T-helper 1 cell (primary cell): ENCODE measurements at places on chromosomes 11 and 22.

DNA sequence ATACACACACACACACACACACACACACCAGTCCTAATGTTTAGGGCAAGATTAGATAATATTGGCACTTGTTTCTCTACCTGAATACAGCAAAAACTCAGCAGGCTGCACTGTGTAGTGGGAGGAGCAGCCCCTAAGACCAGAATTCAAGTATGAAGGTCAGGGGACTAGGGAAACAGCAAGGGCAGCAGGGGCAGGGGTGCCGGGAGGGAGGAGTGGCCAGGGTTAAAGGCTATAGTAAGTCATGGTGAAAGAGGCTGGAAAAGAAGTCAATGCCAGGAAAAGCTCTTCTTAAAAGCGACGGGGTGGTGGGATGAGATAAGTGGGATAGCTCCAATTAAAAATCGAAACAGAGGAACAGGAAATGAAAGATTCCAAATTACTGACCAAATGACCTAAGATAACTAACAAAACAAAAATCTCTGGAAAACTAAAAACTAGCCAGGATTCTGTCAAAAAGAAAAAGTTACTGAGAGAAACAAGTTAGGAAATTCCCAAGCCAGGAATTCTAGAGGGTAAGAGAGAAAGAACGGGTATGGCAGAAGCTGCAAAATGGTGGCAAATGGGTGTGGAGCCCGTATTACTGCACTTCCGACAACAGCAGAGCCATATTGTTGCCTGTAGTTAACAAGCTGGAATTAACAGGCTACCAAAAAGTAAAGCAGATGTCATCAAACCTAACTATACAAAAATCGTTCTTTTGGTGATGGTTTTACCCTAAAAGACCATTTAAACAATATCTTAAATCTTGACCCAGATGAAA is 1.3 kb downstream of the ASCL3 start:
- no peak for DNase-seq

DNA sequence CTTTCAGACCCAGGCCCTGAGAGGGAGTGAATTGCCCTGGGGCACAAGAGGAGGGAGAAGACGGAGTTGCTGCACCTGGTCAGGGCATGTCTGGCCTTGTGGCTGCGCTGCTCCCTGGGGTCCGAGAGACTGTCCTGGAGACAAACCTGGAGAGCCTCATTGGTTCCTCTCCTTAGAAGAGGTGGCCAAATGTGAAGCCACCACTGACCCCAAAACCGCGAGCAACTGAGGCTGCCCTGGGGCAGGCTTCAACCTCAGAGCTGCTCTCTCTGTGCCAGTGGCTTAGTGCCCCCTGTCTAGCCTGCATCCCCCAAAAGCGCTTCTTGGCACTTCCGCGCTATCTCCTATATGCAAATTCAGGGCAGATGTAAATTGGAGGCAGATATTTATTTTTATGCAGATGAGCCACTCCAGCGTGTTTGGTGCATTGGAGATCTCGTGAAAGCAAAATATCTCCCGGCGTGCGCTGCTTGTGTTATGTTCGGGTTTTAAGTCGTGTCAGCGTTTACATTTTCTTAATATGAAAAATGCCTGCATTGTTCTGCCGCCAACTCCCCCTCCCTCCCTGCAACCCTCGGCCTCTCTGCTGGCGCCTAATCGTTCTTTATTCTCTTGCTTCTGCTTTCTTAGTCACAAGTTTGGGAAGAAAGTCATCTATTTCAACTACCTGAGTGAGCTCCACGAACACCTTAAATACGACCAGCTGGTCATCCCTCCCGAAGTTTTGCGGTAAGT is 69.5 kb downstream of the ARHGAP8 start:
- no peak for DNase-seq

DNA sequence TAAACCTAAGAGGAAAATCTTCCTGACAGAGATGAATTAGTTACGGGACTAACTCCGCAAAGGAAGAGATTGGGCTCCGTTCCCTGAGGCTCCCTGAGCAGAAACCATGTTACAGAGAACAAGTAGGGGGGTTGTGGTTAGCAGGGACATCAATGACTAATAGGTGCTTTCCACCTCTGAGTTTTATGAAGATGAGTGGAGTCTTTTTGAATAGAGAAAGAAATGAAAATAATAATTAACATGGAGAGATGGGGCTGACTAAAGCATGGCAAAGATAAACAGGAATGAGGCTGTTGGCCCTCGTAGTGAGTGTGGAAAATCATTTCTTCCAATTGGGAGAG is 47.5 kb upstream of the PICALM start:
- DNase-seq: no peak

- DNase-seq: no peak
Measured at GRCh38 chr11:57240757-57241156, 3.7 kb upstream of the APLNR start.

GRCh38 chr11:7894251-7894650 is 36.8 kb downstream of the OR10A6 start:
- no peak for DNase-seq

GRCh38 chr11:79415411-79415810 is 25.4 kb downstream of the TENM4 start:
- DNase-seq: no peak

DNA sequence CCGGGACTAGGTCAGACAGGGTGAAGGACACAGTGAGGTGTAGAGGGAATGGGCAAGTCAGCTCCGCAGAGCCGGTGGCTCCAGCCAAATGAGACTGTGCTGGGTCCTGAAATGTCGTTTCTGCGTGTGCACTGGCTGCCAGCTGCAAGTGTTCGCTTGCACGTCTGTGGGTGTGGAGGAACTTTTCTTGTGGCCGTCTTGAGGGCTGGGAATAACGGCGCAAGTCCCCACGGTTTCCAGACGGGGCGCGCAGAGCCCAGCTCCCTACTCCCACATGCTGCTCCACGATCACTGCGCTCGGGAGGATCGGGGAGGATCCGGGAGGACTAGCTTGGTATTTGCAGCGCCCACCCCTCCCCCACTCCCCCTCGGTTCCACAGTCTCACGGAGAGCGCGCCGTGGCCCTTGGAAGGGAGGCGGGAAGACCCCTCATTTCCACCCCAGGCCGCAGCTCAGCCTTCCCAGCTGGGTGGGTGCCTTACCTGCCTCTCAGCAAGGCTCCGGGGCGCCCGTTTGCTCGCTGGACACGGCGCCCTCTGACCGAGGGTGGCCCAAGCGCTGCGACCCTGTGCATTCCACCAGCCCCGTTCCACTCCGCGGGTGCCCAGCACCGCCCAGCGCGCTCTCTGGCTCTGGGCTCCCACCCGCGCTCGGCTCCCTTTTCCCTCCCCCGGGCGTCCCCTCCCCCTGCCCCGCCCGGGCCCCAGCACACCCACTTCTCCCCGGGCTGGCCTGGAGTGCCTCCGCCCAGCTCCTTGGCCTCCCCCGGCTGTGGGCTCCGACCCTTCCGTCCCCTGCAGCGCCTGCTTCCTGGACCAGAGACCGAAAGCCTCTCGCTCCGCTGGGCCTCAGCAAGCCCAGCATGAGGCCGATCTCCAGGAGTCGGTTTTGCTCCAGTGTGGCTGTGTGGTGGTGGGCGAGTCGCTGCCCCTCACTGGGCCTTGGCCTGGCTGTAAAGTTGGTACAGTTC is at the start of gene KCNE3:
Gene KCNE3 (minus strand): TSS at position 634 of the 970 bp plus-strand sequence. CDS start 9,986 bp downstream, outside the sequence.
- DNase-seq: no peak

DNA sequence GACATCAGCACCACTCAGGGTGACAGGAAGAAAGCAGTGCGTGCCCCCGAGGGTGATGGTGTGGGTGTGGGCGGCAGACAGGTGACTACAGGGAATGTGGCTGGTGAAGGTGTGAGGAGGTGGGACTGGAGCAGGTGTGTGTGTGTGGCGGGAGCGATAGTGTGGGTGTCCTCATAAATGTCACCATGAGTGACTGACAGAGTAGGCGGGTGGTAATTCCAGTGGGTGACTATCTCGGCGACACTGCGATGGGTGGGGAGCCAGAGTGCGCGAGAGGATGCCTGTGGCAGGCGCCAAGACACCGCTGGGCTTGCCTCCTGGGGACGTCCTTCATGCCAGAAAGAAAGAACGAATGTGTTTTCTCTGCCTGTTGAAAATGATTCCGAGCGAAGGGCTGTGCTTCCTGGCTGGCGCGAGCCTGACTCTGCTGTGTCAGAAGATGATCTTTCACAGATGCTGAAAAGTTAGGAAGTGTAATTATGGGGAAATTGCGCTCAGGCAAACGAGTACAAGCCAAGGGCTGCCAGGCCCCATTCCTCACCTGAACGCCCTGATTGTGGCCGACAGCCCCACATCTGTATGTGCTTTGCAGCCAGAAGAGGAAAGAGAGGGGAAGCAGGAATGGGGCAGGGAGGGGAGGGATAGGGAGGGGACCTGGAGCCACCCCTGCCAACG is 98.8 kb upstream of the CD82 start:
- no peak for DNase-seq

DNA sequence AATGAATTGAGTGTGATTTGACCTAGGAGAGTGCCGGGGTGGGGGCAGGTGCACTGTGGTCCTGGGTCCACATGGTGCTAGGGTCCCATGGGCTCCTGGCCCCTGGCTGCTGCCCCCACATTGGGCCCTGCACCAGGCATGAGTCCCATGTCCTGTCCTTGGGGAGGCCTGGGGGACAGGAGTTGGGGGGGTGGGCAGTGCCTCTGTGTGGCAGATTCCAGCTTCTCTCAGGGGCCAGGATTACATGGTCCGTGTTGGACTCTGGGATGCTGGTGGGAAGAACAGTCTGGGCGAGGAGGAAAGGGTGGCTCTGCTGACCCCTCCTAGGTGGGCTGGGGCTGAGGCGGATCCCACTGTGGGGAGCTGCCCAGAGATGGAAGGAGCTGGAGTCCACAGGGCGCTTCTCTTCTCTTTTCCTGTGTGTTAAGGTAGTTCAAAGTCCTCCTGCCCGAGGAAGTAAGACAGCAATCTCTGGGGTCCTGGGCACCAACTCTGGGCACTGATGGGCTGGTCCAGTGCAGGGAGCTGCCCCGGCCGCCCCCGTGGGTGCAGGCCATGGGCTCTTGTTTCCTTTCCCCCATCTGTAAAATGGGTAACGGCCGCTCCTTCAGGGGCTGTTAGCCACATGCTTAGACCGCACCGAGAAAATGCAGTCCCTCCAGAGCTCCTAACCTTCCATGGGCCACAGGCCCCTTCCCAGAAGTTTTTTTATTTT is 19.8 kb downstream of the KCNQ1 start:
- no peak for DNase-seq

DNA sequence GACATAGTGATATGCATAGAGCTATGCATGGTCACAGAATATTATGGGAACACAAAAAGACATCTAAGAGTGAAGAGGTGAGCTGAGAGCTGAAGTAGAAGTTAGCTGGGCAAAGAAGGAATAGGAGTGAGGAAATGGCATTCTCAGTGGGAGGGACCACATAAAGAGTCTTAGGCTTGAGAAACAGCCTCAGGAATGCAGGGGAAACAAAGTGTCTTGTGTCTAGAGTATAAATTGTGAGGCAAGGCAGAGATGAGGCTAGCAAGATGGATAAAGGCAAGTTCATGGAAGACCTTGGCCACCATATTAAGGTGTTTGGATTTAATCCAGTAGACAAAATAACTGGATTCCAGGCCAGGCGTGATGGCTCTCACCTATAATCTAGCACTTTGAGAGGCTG is 40.6 kb upstream of the CRTAM start:
- no peak for DNase-seq

DNA sequence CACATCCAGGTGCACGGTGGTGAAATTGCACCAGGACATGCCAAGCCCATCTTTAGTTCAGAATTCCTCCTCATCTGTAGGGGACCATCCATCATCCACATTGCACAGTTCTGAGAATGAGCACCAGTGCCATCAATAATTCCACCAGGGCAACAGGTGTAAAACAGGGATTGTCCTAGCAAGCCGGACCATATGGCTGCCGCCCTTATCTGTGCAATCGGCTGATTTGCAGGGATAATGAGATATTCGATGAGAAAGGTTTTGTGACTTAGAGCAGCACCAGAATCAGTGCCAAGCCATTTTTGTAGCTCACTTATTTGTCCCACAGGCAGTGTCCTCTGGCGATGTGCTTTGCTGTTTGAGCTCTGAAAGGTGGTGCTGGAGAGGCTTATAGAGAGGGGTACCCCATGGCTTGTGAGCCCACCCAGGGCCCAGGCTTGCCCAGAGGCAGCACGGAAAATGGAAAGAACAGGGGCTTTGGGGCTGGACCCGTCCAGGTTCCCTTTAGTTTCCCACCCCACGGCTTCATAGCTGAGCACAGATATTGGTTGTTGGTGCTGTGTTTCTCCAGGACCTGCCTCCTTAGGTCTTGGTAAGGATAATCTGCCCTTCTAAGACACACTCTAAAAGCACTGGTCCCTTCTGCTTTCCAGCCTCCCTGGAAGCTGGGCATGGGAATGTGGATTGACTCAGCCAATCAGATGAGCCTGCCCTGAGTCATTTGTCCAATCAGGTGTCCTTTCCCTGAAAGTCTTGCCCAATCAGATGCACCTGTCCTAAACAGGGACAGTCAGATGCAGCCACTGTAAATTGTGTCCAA is 84.0 kb upstream of the SHANK2 start:
- DNase-seq: no peak

DNA sequence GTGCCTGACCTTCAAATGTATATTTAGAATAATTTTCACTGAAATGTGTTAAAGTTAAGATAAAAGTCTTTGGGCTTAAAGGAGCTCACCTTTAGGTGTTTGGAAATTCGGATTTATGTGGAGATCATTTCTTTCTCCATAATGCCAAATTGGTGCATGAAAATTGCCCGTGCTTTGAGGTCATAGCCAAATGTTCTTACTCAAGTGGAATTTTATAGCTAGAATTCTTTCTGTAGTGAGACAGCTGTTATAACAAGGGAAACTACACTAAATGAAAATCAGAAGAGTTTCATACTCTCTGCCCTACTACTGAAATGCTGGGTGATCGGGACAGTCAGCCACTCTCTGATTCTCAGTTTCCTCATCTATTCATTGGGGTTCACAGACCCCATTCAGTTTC is 89.5 kb upstream of the DBX1 start:
- DNase-seq: no peak

DNA sequence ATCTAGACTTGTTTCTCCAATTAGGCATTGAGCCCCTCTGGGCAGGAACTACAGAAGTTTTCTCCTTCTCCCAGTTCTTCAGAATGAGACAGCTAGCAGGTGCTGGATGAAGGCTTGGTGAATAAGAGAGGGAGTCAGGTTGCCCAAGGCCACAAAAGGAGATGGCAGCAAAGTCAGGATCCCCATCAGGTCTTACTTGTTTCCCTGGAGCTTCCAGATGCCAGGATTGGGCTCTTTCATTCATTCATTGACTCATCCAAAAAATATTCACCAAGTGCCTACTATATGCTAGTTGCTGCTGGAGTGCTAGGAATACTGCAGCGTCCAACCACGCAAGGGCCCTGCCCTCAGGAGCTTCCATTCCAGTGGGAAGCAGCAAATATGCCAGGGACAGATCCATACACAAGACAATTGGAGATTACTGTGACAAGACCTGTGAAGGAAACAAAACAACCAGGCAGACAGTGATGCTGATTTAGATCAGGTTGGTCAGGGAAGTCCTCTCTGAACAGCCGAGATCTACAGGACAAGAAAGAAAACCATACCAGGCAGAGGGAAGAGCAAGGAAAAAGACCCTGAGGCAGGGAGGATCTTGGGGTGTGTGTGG is 24.6 kb upstream of the LMO1 start:
- no peak for DNase-seq

DNA sequence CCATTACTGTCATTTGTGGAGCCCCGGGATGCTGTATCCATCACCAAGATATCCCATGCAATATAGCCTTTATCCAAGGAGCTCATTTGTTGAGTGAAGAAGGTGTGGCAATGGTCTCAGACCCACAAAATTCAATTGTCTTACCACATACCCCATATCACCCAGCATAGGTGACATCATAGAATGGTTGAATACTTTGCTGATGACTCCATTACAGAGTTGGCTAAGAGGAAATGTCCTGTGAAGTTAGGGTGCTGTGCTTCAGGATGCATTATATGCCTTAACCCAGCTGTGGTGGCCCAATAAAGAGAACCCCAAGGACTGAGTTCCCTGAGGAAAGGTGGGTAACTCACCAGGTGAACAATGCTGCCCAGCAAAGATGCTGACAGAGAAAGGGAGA is 113.7 kb downstream of the EFCAB6 start:
- DNase-seq: no peak

GRCh38 chr11:112983887-112984286 is 22.7 kb downstream of the NCAM1 start:
- no peak for DNase-seq
